AG10803 (cell line): ENCODE measurements at places on chromosomes 16 and 17.
A peak's percentile ranks its signal among the peaks of the same experiment; 100 is the strongest.

- no peak for DNase-seq
Measured at GRCh38 chr17:81170727-81171494, 4.9 kb upstream of the AATK start.

GRCh38 chr16:67548265-67549126, 13.8 kb upstream of the CTCF start:
- DNase-seq, result no peak

GRCh38 chr16:67987460-67988160, 7.3 kb upstream of the DPEP3 start:
- DNase-seq, result no peak

DNA sequence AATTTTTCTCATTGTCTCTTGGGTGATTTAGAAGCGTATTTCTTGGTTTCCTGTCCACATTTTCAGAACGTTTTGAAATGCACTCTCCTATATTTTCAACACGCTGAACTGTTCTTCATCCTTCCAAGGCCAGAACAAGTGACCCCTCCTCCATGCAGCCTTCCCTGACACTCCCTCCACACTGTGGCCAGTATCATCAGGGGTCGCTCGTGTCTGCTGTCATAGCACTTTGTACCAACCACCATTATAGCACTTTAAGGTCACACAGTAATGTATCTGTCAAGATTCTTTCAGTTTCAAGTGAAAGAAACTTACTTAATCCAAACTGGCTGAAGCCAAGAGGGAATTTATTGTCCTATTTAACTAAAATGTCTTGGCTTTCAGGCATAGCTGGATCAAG, 17.5 kb upstream of the IL21R start:
- no peak for DNase-seq

DNA sequence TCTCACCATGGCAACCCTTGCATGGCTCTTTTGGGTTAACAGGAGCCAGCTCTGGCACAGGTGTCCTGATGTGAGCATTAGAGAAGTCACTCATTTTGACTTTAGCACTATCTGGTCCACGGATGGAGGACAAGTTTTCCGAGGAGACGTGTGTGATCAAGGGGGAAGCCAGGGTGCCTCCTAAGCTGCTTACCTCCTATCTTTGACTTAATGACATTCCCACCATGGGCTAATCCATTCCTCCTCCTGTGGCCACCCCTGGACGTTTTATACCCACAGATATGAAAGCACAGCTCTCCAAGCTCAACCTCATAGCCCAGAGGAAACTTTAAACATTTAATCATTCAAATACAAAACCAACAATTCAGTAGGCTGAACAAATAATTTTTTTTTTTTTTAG, 18.8 kb downstream of the MPP2 start:
- DNase-seq, result no peak

DNA sequence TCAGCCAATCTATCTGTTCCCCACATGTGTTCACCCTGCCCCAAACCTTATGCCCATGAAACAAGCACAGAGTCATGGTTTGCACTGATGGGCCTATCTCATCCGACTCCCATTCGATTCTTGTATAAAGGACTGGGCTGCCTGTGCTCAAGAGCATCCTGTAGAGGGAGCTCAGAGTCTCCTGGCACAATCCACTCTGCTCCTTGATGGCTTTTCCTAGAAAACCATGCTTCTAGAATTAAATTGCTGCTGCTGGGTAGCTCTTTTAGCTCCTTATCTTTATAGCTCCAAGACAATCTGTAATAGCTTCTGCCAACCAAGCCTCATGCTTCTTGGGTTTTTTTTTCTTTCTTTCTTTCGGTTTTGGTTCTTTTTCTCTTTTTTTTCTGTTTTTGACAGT, 9.7 kb downstream of the ZNF19 start:
- no peak for DNase-seq

- no peak for DNase-seq
Measured at GRCh38 chr17:75288770-75289114, 491 bp downstream of the SLC25A19 start.

DNA sequence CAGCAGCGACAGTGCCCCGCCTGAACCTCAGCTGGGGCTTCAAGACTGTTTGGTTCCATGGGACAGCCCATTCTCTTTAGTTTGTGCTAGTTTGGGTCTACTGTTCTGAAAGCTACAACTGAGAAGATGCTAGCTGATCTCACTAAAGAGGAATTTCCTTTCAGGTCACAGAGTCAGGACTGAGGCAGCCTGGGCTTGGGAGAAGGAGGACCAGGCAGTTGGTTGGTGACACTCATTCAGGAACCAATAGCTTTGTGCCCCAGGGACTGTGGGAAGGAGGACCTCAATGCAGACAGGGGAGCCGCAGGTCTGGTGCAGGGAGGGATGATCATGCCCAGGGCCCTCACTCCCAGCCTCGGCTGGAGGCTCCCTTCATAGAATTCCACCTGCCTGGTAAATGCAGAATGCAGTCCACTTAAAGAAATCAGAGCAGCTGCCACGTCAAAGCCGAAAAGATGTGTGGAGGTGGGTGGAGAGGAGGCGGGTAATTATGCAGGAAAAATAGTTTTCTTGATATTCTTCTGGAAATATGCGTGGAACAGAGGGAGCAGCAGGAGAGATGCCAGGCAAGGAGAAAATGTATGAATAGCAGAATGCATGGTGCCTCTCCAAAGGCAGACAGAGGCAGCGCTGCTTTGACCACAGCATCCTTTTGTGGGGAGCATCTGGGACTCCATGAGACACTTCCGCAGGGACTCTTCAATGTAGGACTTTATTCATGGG, 32.6 kb upstream of the ZFP90 start:
- DNase-seq, result peak; percentile 13

DNA sequence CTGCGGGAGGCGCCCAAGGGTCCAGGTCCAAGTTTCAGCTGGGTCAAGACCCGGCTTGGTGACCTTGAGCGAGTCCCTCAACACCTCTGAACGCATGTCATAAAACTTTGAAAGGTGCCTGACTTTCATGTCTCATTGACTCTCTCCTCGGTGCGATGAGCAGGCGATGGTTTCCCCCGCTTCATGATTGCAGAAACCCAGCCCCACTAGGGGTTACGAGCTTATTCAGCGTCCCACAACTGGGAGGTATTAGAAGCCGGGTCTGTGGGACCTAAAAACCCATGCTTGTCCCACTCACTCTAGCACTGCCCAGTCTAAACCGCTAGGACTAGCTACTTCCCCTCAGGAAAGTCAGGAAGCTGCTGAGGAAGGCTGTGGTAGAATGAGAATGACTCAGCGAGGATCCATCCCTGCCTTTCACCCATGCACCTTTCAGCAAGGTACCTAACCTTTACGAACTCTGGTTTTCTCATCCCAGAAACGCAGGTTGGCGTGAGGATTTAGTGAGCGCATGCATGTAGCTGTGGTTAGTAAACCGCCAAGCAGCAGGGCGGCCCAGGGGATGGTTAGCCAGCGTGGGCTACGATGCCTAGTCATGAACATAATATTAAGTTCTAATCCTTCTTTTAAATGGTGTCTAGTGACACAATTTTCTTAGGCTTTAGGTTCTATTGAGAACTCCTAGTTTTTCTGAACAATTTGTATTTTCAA, 26.2 kb upstream of the RFFL start:
- DNase-seq, result peak; percentile 30

DNA sequence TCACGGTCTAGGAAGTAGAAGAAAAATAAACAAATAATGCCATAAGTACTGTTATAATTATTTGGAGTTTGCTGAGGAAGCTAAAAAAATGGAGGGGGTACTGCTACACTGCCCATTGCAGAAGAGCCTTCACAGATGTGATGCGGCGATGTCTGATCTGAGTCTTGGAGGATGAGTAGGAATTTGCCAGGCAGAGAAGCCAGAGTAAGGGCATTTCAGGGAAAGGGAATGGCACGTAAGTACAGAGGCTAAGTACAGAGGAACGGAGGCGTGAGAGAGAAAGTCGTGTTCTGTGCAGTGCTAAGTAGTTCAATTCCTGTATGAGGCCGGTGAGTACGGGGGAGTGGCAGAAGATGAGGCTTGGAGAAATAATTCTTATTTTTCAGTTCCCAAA, 741 bp upstream of the GRB2 start:
- peak; percentile 33 for DNase-seq

GRCh38 chr17:74012465-74012864, 191.0 kb upstream of the RPL38 start:
- DNase-seq, result no peak

- DNase-seq, result peak; percentile 38
Measured at GRCh38 chr17:68384471-68384870, 72.8 kb downstream of the WIPI1 start.

DNA sequence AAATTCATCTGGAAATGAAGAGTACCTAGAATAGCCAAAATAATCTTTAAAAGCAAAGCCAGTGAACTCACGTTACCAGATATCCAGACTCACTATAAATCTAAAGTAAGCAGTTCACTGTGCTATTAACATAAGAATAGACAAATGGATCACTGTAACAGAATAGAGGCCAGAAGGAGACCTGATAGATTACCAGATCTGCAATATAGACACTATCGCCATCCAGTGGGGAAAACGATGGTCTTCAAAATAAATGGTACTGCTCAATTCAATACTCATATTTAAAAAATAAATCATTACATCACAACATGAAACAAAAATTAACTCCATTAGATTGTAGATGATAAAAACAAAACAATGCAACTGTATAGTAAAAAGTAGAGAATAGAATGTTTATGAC, 158.6 kb upstream of the CDH8 start:
- DNase-seq, result no peak

DNA sequence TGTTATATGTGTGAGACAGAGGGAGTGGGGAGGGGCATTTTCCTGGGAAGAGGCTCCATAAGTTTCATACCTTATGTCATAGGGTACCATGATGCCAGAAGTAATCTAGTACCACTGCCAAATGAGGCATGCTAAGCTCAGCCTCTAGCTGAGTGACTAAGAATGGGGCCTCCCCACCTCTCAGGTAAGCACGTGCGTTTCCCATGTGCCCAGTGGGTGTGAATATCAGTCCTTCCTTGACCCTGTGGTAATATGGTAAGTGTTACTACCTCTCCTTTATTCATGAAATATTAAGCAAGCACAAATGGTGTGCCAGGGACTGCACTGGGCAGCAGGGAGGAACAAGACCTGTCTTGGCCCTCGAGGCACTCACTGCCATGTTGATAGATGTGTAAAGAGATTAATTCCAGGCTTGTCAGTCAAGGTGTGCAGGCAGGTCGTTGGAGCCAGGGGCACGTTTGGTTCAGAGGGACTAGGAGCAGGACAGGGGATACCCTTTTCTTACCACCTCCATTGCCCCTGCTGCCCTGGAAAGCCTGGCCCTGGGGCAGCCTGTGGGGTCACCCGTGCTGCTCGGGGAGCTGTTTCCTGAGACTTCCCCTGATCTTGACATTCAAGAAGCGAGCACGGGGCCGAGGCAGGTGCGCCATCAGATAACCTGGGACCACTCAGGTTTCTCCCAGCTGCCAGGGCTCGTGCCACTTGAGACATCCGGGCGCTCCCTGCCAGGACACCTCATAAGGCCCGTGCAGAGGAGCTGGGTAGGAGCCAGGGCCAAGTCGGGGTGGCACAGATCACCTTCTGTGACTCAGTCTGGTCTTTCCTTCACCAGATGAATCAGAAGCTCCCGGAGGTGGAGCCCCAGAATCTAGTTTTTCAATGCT, 8.8 kb downstream of the RSAD1 start:
- no peak for DNase-seq

DNA sequence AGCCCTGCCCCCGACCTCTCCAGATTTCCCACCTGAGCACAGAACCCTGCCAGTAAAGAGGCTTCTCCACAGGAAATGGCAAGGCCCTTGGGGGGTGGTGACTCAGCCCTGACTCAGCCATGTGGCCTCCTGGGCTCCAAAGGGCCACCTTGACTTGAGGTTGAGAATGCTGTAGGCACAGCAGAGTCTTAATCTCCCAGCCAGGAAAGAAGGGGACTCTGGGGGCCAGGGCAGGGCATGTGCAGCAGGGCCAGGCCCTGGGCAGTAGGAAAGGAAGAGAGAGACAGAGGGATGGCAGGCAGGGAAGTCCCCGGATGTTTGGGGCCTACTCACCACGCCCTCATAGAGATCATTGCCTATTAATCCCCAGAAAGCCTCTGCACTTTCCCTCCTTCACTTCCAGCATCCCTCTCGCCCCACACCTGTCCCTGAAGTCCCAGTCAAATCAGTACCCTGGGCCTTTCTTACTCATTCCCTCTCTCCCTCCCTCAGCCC, 4.8 kb upstream of the ITGA3 start:
- peak; percentile 74 for DNase-seq

DNA sequence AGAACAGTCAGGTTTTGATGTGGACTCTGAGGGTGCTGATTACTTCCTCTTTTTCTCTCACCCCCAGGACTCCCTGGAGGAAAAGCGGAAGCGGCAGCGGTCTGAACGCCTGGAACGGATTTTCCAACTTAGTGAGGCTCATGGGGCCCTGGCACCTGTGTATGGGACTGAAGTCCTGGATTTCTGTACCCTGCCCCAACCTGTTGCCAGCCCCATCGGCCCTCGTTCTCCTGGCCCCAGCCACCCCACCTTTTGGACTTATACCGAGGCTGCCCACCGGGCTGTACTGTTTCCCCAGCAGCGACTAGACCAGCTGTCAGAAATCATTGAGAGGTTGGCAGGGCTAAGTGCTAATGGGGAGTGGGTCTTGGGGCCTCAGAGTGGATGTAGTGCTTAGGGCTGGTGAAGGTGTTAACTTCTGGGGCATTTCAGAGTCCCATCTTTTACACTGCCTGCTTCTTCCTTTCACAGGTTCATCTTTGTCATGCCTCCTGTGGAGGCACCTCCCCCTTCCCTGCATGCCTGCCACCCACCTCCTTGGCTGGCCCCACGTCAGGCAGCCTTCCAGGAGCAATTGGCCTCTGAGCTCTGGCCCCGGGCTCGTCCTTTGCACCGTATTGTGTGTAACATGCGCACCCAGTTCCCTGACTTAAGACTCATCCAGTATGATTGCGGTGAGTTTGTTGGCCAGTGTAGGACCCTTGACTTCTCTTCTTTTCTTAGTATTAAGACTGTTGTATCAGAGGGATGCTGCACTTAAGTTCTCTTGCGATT, 19.1 kb upstream of the PHKG2 start:
- no peak for DNase-seq

- peak; percentile 42 for DNase-seq
Measured at GRCh38 chr16:47143677-47144558, at the start of gene NETO2. NETO2 (minus strand) TSS chr16:47143945; CDS start chr16:47143612, 333 bp downstream.

DNA sequence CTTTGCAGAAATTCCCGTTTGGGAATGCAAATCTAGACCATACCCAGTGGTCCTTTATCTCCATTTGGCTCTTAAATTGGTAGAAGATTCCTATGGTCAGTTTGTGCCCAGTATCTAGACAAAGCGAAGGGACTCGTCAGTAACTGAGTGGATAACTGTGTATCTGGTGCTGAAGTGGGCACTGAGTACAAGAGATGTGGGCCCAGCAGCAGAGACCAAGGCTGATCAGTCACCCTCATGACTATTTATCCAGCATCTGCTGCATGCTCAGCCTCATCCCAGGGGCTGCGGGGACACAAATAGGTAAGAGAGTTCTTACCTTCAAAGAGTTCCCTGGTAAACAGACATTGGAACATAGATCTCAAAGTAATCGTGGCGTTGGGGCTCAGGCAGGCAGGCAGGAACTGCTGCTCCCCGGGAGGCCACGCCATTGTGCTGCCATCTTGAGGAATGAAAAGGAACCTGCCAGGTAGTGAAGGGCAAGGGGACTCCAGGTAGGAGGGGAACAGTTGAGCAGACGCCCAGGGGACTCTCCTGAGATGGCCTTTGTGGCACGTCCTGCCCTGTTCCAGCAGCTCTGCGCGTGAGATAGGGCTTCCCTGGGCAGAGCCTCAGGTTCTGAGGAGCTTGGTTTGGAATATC, 10.3 kb downstream of the NT5M start:
- no peak for DNase-seq

GRCh38 chr17:32350666-32351418, 885 bp downstream of the ZNF207 start:
- peak; percentile 78 for DNase-seq

GRCh38 chr16:80344570-80344969, 196.2 kb upstream of the DYNLRB2 start:
- no peak for DNase-seq

- DNase-seq, result no peak
Measured at GRCh38 chr17:66381701-66382362, 79.4 kb downstream of the PRKCA start.
